GM12864 (cell line): ENCODE measurements at places on chromosomes 12 and 14.

GRCh38 chr14:96056509-96057422, 17.6 kb downstream of the C14orf132 start:
- DNase-seq, result no peak

GRCh38 chr14:93332397-93332852, 411 bp downstream of the BTBD7 start:
- no peak for DNase-seq

DNA sequence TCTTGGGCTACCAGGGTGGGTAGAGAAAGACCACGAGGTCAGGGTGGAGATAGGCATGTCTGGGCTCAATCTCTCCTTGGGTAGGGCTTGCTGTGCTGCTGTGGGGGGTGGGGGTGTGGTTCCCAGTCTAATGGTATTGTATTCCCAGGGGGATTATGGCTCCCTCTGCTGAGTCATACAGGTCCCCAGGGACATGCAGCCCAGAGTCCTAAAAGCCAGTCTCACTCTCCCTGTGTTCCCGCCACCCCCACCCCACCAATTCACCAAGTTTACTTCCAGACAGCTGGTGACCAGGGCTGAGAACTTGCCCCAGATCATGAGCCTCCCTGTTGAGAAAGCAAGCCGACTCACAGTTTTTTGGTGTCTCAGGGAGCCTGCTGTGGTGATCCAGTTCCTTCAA, 367.6 kb downstream of the C12orf75 start:
- no peak for DNase-seq

DNA sequence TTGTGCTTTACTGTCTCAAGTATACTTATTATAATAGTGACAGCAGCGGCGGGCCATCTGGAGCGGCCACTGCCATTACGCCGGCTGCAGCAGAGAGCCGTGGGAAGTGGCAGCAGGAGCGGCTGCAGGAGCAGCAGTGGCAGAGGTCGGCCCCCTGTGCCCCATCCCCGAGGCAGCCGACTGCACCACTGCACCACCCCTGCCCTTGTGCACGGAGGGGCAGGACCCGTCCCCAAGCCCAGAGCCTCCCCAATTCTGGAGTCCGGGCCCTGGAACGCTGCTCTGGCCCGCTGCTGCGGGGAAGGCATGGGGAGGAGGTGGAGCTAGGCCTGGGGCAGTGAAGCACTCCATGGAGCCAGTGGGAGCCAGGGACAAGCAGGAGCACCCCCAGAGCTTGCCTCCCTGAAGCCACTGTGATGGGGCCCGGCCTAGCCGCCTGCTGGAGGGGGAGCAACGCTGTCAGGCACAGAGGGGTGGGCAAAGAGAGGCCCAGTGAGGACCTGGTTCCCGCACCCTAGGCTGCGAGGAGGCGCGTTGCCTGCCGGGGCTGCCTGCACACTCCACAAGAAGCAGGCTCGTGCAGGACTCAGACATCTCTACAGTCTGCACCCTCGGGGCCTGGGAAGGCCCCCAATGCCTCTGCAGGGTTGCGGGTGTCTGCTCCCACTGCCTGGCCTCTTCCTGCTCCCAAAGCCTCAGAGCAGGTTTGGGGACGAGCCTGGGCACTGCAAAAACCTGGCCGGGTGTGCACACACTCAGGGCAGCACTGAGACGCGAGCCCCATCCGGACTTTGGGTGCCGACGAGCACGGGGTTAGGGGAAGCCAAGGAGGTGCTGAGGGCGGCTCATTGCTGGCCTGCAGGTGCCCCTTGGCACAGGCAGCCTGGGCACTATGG, 74.2 kb upstream of the RASSF8 start:
- no peak for DNase-seq

- DNase-seq, result no peak
Measured at GRCh38 chr12:39199351-39199750, 243.6 kb downstream of the KIF21A start.

GRCh38 chr12:95918194-95918993, 24.0 kb downstream of the CCDC38 start:
- DNase-seq, result no peak

GRCh38 chr12:84911271-84912197, 1.1 kb downstream of the SLC6A15 start:
- no peak for DNase-seq
